Stimulated activated CD4-positive, alpha-beta T cell treated with anti-CD3 and anti-CD28 coated beads, Interleukin-4, amount 100 ng/mL, for 1 hour (primary cell): ENCODE measurements at places on chromosomes 6 and 20.
A peak's percentile ranks its signal among the peaks of the same experiment; 100 is the strongest.

DNA sequence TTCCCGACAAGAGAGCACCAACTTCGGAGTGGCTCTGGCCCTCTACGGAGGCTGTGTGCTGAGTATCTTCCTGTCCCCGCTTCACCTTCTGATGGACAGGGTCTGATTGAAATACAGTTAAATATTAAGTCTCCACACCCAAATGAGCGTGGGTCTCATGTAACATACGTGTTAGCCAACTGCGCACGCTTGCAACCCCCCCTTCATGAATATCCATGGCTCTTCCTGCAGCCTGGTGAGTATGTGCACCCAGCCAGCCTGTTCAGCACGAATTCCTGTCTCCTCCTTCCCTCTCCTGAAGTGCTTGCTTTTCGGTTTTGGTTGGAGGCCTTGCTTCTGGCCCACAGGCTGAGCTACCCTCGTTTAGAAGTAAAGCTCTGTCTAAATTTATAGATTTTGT is 102.9 kb upstream of the FRMD1 start:
- no peak for DNase-seq

GRCh38 chr20:5131502-5131901 is 4.7 kb downstream of the CDS2 start:
- DNase-seq: no peak

DNA sequence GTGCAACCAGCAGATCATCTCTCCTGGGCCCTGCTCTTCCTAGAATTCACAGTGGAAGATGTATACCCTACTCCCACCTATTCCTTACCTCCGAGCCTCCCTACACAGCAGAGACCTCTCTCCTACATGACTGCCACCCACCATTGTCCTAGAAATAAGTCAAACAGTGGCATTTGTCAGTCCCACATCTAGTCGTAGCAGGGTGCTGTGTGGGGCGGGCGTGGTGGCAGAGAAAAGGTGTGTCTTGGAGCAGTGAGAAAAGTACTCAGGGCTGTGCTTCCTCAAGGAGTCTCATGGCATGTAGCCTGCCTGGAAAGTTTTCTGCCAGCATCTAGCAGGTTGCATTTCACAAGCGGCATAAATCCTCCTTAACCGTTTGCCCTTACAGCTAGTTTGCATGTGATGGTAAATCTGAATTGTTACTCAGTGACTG is 59.4 kb upstream of the PTGIS start:
- DNase-seq: no peak

- peak; percentile 57 for DNase-seq
Measured at GRCh38 chr20:44683263-44684046, 31.7 kb upstream of the CCN5 start.

DNA sequence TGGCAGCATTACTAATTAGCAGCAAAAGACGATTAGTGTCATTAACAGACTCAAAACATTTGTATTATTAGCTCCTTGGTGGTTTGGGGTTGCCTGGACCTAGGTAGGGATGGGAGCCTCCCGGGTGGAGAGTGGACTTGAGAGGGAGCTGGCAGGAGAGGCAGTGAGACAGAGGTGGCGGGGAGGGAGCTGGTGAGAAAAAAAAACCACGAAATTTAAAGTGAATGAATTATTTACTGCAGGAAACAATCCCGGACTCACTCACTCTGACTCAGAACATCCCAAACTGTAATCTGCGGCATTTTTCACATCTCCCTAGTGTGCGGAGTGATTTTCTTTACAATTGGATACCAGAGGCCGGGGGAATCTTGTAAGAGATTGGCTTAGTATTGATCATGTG is 14.3 kb upstream of the CDH22 start:
- DNase-seq: no peak

- DNase-seq: peak; percentile 34
Measured at GRCh38 chr6:6749702-6750491, 161.4 kb downstream of the LY86 start.

GRCh38 chr6:116476002-116476678 is 15.0 kb downstream of the CALHM6 start:
- no peak for DNase-seq

GRCh38 chr6:169804427-169804826 is 53.0 kb downstream of the ERMARD start:
- DNase-seq: no peak

GRCh38 chr6:162854734-162855191 is 127.0 kb downstream of the PACRG start:
- no peak for DNase-seq

DNA sequence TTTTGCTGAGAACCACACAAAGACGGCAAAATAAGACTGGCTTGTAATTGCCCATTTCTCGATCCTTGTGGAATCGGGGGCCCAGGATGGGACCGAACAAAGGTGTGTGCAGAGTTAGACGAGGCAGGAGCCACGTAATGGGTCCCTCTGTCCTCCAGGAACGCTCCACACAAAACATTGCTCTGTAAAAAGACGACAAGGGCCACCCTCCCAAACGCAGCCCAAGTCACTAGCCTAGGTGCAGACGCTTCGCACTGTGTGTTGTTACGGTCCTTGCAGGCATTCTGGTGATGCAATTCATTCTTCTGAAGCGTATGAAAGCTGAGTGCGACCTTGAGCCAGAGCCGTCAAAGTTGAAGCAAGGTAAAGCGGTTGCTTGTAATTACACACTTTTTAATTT is 363.4 kb downstream of the TAF4 start:
- DNase-seq: no peak

GRCh38 chr6:116011520-116011919 is 49.2 kb downstream of the FRK start:
- peak; percentile 34 for DNase-seq

- no peak for DNase-seq
Measured at GRCh38 chr6:13013681-13014503, 297.3 kb downstream of the PHACTR1 start.

GRCh38 chr6:45535933-45536332 is 158.2 kb upstream of the SUPT3H start:
- DNase-seq: no peak

DNA sequence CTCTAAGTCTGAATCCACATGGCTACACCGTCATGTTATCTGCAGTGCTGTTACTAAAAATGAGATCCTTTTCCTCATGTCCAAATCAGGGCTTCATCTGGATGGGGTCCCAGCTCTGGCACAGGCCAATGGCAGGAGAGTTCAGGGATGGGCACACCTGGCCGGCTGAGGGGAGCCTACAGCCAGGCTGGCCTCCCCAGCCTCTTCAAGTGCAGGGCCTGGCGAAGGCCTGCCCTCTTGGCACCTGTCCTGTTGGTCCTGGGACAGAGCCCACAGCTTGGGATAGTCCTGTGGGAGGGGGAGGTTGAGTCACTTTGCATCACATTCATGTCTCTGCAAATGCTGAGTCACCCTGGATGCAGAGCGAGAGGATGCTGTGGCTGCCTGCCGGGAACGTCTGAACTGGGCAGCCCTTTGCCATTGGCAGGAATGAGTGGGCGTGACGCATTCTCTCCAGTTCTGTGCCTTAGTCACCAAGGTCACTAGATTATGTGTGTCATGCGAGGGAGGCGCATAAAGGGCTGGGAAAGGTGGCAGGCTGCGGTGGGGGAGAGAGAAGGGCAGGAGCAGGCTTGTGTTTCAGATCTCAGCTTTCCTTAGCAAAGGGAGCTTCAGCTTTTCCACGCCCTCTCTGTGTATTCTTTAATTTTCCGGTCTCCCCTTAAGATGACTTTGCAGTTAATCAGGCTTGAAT is 223.2 kb upstream of the ECI2 start:
- no peak for DNase-seq
